HCT116 (cell line): ENCODE measurements at places on chromosomes 6 and 20.
A peak's percentile ranks its signal among the peaks of the same experiment; 100 is the strongest.

GRCh38 chr6:154995254-154996015 lies at the start of gene TIAM2:
TSS of gene TIAM2 (plus strand) at chr6:154995315. CDS start at chr6:155129224, 133,909 bp downstream.
- H3K27ac ChIP-seq = peak within 1 kb of the TSS; percentile 39; the same call in 1 of the 2 replicates
- peaks cover 12% of the 10 kb centered on the region for H3K4me1 ChIP-seq
- peak within 1 kb of the TSS; percentile 71 for H3K4me3 ChIP-seq
- H3K36me3 ChIP-seq = no peaks in the 10 kb centered on the region
- DNase-seq = no peak

DNA sequence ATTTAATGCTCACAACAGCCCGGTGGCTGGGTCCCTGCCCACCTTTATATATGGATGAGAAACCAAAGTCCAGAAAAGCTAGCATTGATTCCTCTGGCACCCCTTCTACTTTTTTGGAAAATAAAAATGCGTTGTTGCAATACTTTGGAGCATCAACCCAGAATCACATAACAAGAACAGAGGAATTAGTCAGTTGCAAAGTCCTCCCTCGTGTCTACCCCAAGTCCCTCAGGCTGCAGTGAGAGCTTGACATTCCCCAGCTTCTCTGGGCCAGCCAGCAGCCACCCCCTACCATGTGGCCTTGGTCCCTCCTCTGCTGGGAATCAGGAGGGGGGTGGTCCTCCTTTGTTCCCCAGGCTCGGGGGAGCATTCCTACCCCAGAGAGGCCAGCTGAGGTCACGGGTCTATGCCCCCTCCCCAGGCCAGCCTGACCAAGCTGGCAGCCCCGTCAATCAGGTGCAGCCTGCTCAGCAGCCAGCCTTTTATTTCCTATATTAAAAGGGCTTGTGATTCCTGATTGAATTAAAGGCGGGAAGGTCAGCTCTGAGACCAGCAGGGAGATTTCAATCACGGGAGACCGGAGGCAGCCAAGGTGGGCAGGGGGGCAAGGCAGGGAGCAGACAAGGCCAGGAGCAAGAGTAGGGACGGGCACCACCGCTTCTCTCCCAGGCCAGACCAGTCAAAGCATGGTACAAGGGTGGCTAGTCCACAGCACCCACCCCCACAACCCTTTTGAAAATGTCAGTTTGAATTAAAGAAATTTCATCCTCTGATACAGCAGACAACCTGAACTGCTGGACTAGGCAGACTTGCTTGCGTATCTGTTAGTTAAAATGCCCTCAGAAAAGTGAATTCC lies 158.9 kb downstream of the MRPL14 start:
- H3K27ac ChIP-seq = no peak overlapping the region
- DNase-seq = no peak
- no peaks in the 10 kb centered on the region for H3K27me3 ChIP-seq
- no peaks in the 10 kb centered on the region for H3K36me3 ChIP-seq

DNA sequence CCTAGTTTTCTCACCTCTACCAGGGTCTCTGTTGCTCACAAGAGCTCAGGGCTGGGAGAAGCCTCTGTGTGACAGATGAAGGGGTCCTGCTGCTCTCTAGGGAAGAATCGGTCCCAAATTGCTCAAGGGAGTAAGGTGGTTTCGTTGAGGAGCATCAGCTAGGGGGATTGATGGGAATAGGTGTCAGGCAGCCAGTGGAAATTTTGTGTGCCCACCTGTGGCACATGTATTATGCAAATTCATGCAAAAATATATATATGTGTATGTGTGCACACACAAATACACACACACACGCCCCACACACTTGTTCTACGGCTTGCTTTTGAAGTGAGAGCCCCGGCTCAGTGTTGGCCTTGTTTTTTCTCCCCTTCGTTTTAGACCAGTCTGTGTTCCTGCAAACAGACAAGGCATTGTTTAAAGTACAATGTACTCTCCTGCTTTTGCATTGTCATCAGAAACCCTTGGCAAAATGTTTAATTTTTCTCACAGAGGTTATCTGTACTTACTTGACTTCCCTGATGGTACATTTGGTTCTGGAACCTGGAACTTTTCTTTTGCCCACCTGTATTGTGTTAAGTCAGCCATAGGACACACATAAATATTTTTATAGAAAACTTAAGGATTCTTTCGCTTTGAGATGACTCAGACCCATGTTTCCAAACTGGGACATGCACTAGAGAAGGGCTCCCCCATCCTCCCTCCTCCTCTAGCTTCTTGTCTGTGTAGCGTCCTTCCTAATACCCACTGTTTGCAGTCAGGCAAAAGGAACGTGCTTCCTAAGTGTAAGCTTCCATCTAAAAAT lies 26.7 kb downstream of the FOXO3 start:
- H3K4me3 ChIP-seq = no peak overlapping the region
- no peaks in the 10 kb centered on the region for H3K36me3 ChIP-seq
- H3K27me3 ChIP-seq = no peaks in the 10 kb centered on the region
- H3K4me1 ChIP-seq = peaks cover 34% of the 10 kb centered on the region
- no peak for DNase-seq

GRCh38 chr6:14965424-14966075 lies 280.3 kb upstream of the JARID2 start:
- no peaks in the 10 kb centered on the region for H3K27me3 ChIP-seq
- no peaks in the 10 kb centered on the region for H3K36me3 ChIP-seq
- H3K4me1 ChIP-seq = peaks cover 5% of the 10 kb centered on the region; the same call in 1 of the 2 replicates
- DNase-seq = no peak
- no peak overlapping the region for H3K4me3 ChIP-seq

- no peaks in the 10 kb centered on the region for H3K36me3 ChIP-seq
- no peaks in the 10 kb centered on the region for H3K27me3 ChIP-seq
- no peak overlapping the region for H3K27ac ChIP-seq
- DNase-seq = no peak
- no peaks in the 10 kb centered on the region for H3K4me1 ChIP-seq
These were observed 306.5 kb upstream of the RUNX2 start for GRCh38 chr6:45021676-45022075.

DNA sequence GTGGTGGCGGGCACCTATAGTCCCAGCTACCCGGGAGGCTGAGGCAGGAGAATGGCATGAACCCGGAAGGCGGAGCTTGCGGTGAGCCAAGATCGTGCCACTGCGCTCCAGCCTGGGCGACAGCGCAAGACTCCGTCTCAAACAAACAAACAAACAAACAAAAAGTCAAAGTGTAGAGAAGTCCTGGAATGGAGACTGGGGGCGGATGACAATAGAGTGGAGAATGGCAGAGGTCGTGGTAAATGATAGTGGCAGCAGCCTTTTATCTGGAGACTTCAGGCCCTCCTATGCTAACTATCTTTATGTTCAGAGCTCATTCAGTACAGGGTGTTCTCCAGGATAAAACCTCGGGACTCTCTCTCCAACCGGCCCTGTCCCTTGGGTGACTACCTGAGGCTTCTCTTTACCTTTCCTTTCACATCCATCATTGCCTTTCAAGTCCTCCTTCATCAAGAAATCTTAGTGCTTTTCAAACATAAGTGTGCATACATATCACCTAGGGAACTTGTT lies 1.4 kb upstream of the FKBPL start:
- H3K4me3 ChIP-seq = peak overlapping the region; percentile 41; the same call in 1 of the 2 replicates
- H3K36me3 ChIP-seq = no peaks in the 10 kb centered on the region
- peaks cover 24% of the 10 kb centered on the region for H3K4me1 ChIP-seq
- DNase-seq = no peak
- H3K27me3 ChIP-seq = no peaks in the 10 kb centered on the region
- H3K27ac ChIP-seq = peak overlapping the region; percentile 20; the same call in 1 of the 2 replicates

- H3K27me3 ChIP-seq = no peaks in the 10 kb centered on the region
- H3K27ac ChIP-seq = no peak overlapping the region
- H3K4me3 ChIP-seq = no peak overlapping the region
- DNase-seq = no peak
These were observed 10.4 kb downstream of the ADTRP start for GRCh38 chr6:11767978-11768756.

GRCh38 chr20:57210054-57210910 lies 56.2 kb downstream of the BMP7 start:
- DNase-seq = no peak
- H3K27ac ChIP-seq = no peak overlapping the region
- H3K4me1 ChIP-seq = peaks cover 22% of the 10 kb centered on the region
- H3K36me3 ChIP-seq = no peaks in the 10 kb centered on the region
- H3K4me3 ChIP-seq = no peak overlapping the region

DNA sequence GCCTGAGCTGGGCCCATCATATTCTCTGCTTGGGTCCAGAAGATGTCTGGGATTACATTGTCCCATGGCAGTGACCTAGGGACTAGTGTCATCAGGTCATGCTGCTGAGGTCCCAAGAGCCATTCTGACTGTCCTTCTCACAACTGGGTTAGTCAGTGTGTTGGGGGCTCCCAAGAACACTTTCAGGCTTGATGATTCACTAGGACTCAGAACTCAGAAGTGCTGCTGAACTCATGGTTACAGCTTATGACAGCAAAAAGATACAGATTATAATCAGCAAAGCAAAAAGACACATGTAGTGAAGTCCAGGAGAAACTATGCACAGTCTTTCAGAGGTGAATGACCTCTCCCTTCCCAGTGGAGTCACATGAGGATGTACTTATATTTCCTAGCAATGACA lies 107.8 kb downstream of the SYNE1 start:
- DNase-seq = no peak
- H3K4me3 ChIP-seq = no peak overlapping the region
- H3K27ac ChIP-seq = no peak overlapping the region

GRCh38 chr6:109290143-109290931 lies 91.9 kb downstream of the CD164 start:
- no peak for DNase-seq
- no peaks in the 10 kb centered on the region; the same call in 1 of the 2 replicates for H3K27me3 ChIP-seq
- H3K27ac ChIP-seq = no peak overlapping the region
- peaks cover 14% of the 10 kb centered on the region; the same call in 1 of the 2 replicates for H3K4me1 ChIP-seq
- no peak overlapping the region for H3K4me3 ChIP-seq

GRCh38 chr6:43886717-43887339 lies 116.8 kb downstream of the VEGFA start:
- H3K27ac ChIP-seq = no peak overlapping the region
- no peaks in the 10 kb centered on the region for H3K36me3 ChIP-seq
- H3K4me3 ChIP-seq = no peak overlapping the region
- no peaks in the 10 kb centered on the region for H3K27me3 ChIP-seq

DNA sequence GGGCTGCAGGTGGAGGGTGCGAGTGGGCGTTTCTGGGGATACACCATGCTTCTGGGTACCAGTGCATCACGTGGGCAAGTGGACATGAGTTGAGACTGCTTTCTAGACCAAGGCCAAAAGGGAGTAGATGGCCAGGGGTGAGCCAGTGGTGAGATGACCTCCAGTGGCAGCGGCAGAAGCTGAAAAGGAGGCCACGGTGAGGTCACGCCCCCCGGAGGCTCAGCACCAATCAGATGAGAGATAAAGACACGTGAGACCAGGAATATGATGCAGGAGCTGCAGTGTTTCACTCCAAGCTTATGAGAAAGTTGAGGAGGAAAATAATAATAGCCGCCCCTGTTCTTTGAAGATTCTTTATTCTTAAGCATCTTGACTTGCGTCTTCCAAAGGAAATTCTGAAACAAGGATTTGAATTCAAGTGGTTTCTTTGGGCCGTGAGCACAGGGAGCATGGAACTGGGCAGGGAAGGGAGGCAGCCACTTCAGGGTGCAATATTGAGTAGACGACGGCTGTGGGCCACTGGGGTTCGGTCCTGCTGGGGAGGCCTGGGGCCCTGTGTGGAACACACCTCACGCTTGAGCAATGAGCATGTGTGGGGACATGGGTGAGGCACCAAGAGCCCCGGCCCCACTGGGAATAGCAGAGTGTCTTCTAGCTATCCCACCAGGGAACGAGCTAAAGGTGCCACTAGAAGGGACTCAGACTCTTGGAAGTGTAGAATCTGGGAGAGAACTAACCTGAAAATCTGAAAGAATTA lies 156.7 kb upstream of the LRFN2 start:
- no peaks in the 10 kb centered on the region for H3K36me3 ChIP-seq
- no peak for DNase-seq
- H3K27ac ChIP-seq = no peak overlapping the region
- no peak overlapping the region for H3K4me3 ChIP-seq
- peaks cover 25% of the 10 kb centered on the region for H3K27me3 ChIP-seq
